ENCODE measurements at places on chromosomes 5 and 9.

- no peak for DNase-seq
Observed at GRCh38 chr5:150525781-150526180, 17.9 kb downstream of the NDST1 start.

- no peak for DNase-seq
Observed at GRCh38 chr9:1267141-1267570, 217.0 kb downstream of the DMRT2 start.

GRCh38 chr9:90770182-90770738 lies 31.4 kb upstream of the SYK start:
- DNase-seq, result no peak

DNA sequence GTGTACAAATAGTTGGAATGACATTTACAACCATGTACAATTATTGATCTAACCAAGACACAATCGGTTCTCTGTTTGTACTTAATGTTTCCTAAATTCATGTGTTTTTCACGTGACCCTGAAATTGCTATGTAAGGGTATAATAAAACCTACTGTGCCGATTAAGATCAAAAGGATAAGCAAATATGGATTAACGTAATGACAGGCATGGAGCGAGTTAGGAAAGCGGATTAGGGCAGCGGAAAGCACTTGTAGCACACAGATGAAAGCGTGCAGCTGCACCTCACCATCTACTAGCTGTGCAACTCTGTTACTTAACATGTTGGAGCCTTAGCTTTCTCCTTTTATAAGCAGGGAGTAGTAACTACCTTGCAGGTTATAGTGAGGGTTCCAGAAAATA lies 38.3 kb upstream of the ZFYVE16 start:
- DNase-seq, result no peak

DNA sequence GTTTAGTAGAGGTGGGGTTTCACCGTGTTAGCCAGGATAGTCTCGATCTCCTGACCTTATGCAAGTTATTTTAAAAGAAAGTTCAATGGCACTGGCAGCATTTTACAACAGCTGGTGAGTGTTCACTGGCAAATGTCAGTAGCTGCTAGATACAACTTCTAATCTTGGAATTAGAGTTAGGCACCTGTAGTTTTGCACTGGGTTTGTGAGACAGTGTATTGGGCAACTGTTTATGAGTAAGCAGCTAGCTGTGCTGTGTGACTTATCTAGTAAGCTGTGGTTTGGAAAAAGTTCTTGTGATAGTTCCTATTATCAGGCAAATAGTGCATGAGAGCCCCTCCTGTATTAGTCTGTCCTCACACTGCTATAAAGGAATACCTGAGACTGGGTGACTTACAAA lies 61.5 kb downstream of the UBE2QL1 start:
- no peak for DNase-seq

- no peak for DNase-seq
Observed at GRCh38 chr9:38284039-38284575, 108.4 kb upstream of the ALDH1B1 start.

DNA sequence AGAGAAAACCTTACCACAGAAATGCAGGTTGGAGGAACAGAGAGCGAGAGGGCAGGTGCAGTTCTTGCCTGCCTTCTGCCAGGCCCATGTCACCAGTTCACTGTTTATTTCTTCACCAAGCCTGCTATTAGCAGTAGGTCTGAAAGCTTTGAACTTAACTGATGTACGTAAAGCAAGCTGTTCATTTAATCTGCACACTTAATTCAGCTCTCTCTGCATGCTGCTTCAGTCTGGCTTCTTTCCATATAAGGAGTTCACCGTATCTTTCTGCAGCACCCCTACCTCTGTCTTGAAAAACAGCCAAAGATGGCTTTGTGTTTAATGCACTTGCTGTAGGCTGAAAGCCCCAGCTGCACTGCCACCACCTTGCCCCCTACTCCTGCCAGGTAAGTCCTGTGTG lies 205.1 kb downstream of the RAB3C start:
- no peak for DNase-seq

DNA sequence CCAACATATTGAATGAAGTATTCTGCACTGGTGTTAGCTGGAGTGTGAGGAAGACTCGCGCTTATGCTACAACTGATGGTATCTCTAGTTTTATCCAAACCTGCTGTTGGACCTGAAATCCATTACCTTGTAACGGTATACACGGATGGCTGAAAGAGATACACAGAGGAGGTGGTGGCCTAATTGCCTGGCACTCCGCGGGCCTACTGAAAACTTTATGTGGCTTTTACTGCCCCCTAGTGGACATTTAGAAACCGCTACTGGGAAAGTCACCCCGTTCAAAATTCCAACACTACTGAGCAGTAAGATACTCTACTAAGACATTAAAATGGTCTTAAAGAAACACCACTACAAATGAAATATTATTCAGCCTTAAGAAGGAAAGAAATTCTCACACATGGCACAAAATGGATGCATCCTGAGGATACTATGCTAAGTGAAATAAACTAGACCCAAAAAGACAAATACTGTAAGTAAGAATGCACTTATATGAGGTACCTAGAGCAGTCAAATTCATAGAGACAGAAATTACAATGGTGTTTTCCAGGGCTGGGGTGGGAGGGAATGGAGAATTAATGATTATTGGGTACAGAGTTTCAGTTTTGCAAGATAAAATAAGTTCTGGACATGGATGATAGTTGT lies 100.4 kb downstream of the TTLL11 start:
- peak; percentile 57 for DNase-seq

GRCh38 chr5:106136061-106136460 lies 1534.7 kb downstream of the EFNA5 start:
- DNase-seq, result no peak
